Chondrocyte (in vitro differentiated cells): ENCODE measurements at places on chromosomes 16 and 17. TPM values are rescaled to one million over a fixed set of nuclear protein-coding genes. Genes with fewer than 3 reads are reported as not detected.

The NPIPA8 gene
- 0.35 to 0.68 TPM (median 0.41 TPM) in 3 replicates for total RNA-seq

The OR1F1 gene
- 0.37 to 0.38 TPM in 2 of 3 replicates, not detected in the other for total RNA-seq

DNA sequence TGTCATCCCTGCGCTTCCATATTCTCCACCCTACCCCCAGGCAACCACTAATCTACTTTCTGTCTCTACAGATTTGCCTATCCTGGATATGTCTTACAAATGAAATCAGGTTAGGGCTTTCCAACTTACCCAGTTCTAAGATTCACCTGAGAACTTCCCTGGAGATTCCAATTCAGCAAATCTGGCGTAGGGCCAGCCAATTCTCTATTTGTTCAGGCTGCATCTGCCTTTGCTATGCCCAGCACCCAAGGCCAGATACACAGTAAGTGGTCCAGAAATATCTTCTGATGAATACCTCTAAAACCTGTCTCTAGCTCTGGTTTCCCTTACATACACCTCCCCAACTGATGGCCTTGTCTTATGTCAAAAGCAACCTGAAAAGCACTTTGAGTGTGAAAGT is 10.4 kb upstream of the CTCF start:
- peaks cover 16% of the 10 kb centered on the region for H3K4me1 ChIP-seq
- H3K36me3 ChIP-seq: no peaks in the 10 kb centered on the region
- no peaks in the 10 kb centered on the region for H3K27me3 ChIP-seq
- DNase-seq: no peak
- H3K27ac ChIP-seq: no peak overlapping the region

DNA sequence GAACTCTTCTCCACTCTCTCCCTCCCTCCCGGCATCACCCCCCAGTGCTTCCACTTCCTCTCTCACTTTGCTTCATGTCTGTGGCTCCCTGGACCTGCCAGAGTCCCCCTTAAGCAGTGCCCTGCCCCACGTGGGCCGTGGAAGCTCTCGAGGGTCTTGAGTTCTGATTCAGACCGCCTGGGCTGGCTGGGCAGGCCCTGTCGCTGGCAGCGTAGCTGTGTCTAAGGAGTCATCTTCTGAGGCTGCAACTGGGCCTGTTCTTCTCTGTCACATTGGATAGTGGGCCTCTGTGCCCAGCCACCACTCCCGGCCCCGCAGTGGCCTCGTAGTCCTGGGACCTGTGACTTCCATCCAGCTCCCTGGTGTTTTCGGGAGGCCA is 30.7 kb downstream of the MNT start:
- H3K27ac ChIP-seq: no peak overlapping the region
- H3K4me3 ChIP-seq: no peak overlapping the region
- DNase-seq: no peak
- peaks cover 2% of the 10 kb centered on the region for H3K36me3 ChIP-seq
- peaks cover 9% of the 10 kb centered on the region for H3K4me1 ChIP-seq

DNA sequence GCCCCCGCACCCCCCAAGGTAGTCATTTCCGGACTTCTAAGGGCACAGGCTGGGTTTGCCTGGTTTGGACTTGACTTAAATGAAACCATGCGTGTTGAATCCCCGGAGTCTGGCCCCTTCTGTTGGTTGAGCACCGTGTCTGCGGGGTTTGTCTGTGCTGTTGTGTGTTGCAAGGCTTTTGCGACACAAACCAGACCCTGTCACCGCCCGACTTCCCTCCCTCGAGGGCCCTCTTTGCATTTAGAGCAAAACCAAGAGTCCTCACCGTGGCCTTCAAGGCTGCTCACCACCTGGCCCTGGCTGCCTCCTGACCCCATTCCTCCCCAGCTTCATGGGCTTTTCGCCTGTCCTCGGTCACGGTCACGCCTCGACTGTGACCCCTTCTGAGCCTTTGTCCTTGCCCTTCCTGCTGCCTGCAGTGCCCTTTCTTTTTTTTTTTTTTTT is 7.4 kb downstream of the CRISPLD2 start:
- DNase-seq: no peak
- no peaks in the 10 kb centered on the region for H3K36me3 ChIP-seq
- no peaks in the 10 kb centered on the region for H3K27me3 ChIP-seq
- peaks cover 33% of the 10 kb centered on the region for H3K4me1 ChIP-seq
- H3K27ac ChIP-seq: peak overlapping the region; percentile 49
- H3K4me3 ChIP-seq: no peak overlapping the region

- H3K27me3 ChIP-seq: no peaks in the 10 kb centered on the region
- no peak for DNase-seq
- no peak overlapping the region for H3K27ac ChIP-seq
- H3K4me3 ChIP-seq: no peak overlapping the region
- H3K4me1 ChIP-seq: peaks cover 35% of the 10 kb centered on the region
Observed at GRCh38 chr16:69402439-69402838, 16.6 kb upstream of the TERF2 start.

DNA sequence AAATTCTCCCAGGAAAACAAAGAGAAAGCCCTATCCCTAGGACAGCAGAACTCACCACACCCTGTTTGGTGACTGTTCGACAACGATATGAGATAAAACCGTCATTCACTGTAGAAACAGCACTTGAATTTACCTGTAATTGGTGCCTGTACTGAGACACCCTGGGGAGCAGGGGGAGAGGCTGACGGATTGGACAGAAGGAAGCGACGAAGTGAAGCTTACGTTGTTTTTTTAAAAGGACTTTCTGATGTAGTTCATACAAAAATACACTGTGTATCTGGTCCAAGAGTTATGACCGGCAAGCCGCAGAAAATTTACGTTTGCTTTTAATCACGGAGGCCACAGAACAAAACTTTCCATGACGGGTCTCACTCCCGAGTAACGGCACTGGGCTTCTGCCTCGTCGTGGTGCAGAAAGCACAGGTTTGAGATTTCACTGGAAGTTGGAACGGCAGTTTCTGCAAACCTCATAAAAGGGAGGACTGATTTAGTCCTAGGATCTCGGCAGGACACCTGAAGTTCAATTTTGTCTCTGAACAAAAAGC is 9.7 kb downstream of the NXN start:
- H3K27me3 ChIP-seq: no peaks in the 10 kb centered on the region
- DNase-seq: no peak
- H3K4me1 ChIP-seq: peaks cover 60% of the 10 kb centered on the region
- H3K4me3 ChIP-seq: peak overlapping the region; percentile 37
- peaks cover 4% of the 10 kb centered on the region for H3K36me3 ChIP-seq
- peak overlapping the region; percentile 67 for H3K27ac ChIP-seq
